ENCODE measurements at places on chromosomes 5 and 9. TPM values are rescaled to one million over a fixed set of nuclear protein-coding genes. Genes with fewer than 3 reads are reported as not detected.

GRCh38 chr5:5178136-5178535, 38.0 kb downstream of the ADAMTS16 start:
- no peak for DNase-seq

DNA sequence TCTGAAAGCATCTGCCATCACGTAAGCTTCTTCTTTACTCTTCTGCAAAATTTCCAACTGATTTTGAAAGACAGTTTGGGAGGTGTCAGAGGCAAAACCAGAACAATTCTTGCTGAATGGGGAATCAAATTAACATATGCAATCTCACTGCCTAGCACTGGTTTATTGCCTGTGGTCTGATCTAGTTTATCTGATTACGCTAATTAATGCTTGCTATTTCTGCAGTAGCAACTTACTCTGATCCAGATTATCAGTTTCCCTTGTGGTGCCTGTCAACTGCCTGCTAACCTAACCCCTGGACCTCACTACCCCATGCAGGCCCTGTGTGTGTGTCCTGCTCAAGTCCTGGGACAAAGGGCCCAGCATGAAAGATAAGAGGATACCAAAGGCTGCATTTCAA, 40.3 kb downstream of the CCDC125 start:
- no peak for DNase-seq

The PCDHB13 gene
- polyA plus RNA-seq, result 0.27 TPM

- DNase-seq, result no peak
These were observed 743.0 kb downstream of the KCTD16 start for GRCh38 chr5:144913661-144914060.

The SHROOM1 gene
- polyA plus RNA-seq, result 6.2 TPM

The ARHGAP26 gene
- polyA plus RNA-seq, result 15.1 TPM

The EIF4EBP3 gene
- 48.7 TPM for polyA plus RNA-seq

The ADGRD2 gene
- 0.50 TPM for polyA plus RNA-seq

DNA sequence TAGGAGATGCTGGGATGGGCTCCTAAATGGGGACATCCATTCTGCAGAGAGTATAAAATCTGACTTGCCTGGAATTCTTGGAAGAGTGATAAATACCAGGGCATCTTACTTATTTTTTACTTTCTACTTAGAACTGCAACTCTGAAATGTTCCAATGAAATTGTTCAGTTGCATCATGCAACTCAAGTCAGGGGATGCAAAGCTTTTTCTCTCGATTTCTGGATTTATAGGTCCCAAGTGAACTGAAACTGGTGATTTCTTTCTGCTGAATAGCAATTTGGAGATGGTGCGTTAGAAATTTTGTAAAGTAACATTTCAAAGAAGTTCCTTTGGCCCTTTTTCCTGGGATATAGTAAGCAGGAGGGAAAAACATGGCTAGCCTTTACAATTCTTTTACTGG, 238.4 kb upstream of the CD180 start:
- DNase-seq, result no peak

- DNase-seq, result no peak
These were observed 168.7 kb upstream of the MSX2 start for GRCh38 chr5:174555726-174556125.

DNA sequence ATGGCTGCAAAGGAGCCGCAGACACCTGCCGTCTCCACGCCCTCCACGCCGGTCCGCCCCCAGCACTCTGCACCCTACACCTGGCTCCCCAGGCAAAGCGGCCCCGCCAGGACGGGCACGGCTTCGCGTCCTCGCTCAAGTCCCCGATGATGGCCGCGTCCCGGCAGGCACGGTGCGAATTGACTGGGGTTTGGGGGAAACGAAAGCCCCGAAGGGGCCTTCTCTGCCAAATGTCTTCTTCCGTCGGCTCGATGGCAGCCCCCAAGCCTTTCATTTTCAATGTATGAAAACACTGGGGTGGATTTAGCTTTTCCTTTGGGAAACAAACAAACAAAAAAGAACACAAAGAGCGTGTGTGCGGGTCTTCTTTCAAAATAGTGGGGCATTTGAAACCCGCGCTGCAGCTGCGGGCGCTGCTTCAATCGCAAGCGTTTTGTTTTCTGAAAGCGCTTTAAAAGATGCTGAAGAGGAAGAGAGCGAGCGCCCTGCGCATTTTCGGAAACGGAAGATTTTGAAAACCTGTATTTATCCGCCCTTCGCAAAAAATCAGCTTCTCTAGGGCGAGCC, 160.0 kb downstream of the RMI1 start:
- peak; percentile 15 for DNase-seq

DNA sequence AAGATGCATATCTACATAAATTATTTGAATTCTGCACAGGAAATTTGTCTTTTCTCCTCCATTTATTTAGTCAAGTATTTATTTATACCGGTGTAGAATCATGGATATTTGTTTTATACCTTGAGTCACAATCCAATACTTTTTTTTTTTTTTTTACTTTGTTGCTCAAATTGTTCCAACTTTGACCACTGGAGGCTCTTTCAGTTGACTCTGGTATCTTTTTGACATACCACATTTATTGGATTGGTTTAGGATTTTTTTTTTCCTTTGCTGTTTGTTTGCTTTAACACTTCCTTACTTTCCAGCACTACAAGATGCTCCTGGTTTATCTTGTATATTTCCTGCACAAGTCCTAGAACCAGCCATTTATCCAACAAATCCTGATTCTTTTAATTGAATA, 543.1 kb upstream of the RIOK2 start:
- DNase-seq, result no peak

DNA sequence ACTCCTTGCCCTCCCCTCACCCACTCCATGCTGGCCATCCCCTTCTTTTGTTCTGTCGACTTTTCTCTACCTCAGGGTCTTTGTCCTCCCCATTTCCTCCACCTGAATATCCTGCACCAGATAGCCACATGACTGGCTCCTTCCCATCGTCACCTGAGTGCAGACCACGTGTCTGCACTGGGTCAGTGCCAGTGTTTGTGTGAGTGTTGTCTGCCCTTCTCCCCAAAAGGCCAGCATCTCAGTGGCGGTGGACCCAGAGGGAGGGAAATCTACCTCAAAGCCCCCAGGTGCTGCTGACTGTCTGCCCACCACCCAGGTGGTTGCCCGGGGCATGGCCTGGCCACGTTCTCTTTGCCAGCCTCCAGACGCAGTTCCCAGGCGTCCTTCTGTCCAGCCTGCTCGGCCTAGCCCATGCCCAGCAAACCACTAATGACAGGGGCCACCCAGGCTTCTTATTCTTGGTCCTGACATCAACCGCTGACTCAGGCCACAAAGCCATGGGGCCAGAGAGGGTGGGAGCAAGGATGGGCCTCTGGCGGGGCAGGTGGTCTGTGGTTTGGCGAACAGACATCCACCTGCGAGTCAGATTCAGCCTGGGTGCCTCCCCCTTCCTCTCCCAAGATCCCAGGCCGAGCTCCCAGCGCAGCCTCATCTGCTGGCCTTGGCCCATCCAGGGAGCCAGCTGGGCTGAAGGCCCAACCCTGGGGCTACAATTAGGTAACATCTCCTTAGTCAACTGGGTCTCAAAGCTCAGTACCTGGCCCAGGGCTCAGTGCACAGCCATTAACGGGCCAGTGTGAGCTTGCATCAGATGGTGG, 5.5 kb upstream of the NINJ1 start:
- no peak for DNase-seq

GRCh38 chr5:57666582-57666981, 184.0 kb upstream of the ACTBL2 start:
- DNase-seq, result no peak

DNA sequence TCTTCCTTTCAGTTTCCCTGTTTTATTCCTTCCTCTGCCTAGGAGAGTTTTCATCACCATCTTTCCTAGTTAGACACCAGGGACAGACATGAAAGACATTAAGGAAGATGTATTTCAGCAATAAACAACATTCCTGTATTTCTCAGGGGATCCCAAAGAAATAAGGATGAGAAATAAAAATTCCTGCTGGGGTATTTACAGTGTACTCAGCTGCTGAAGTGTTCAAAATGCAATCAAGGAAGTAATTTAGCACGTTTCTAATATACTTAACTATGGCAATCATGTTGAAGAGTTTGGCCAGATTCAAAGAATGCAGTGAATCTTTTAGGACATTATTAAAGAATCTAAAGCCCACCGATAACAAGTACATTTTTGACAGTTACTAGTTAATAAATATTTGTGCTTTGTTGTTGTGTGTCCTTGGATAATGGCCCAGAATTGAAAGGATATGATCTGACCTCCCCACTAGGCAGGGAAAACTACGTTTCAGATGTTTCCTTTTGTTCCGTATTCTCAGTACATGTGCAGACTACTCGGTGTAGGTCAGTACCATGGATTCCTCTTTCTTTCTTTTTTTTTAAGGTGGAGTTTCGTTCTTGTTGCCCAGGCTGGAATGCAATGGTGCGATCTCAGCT, 46.8 kb downstream of the INIP start:
- DNase-seq, result no peak

GRCh38 chr5:28117691-28118090, 1079.3 kb upstream of the CDH9 start:
- DNase-seq, result no peak

GRCh38 chr5:10049858-10050455, 199.7 kb downstream of the ATPSCKMT start:
- DNase-seq, result no peak

- DNase-seq, result no peak
These were observed 3.4 kb downstream of the IL13 start for GRCh38 chr5:132661231-132662003.
